ENCODE measurements at places on chromosomes 2 and 18.

DNA sequence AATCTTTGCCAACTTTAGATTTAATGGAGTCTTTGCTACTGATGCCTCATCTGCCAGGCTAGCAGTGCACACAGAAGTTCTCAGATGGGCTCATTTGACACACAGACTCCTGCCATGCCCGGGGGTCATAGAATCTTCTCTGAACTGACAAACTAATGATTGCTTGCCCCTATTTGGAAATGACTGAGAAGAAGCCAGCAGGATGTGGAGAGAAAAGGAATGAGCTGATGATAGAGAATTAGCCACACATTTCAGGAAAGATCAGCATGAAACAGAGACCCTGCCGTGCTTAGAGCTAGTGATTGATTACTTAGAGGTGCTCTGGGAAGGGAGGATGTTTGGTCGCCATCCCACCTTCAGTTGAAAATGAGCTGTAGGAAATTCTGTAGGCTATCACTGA, 178.5 kb downstream of the TPGS2 start:
- DNase-seq, result no peak

GRCh38 chr2:56811401-56811800, 627.6 kb downstream of the CCDC85A start:
- no peak for DNase-seq

DNA sequence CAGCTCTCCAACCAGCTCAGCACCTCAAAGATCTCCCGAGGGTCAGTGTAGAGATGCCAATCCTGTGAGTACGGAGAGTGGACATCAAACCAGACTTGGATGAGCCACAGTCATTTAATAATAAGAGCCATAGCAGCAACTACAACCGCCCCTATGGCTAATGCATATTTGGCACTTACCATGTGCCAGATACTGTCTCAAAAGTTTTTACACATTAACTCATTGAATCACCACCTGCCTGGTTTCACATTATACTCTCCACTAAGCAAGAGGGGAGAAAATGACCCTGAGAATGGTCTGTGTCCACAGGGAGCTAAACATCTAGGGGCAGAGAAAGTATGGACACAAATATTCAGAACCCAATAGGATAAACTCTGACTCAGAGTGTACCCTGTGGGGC, 2.6 kb downstream of the CNPPD1 start:
- no peak for DNase-seq

GRCh38 chr2:239106966-239107365, 259.1 kb downstream of the TWIST2 start:
- no peak for DNase-seq

DNA sequence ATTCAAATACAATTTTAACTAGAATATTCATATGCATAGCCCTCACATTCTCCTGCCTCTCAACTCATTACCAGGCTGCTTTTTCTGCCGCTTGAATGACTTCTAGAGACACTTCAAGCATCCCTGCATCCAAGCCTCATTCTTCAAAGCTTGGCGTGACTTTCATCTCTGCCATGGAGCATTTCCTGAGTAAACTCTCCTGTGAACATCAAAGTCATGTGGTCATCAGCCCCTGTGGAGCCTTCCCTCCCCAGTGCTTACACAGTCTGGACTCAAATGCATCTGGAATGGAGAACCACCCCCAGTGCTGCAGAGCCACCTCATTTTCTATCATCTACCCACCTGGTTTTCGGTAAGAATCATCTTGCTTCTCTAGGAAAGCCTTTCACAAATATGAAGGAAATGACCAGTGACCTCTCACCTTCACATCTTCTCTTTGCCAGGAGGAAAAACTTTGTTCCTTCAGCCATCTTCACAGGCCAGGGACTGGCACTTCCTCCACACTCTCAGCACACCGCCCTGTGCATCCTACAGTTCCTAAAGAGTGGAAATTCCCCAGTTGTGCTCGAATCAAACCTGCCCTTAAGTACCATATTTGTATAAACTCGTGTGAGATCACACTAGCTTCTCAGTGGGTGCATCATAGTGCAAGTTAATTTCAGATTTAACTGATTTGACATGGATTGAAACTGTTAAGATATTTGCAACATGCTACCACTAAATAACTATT, 116.4 kb downstream of the COL6A3 start:
- no peak for DNase-seq

GRCh38 chr2:60512062-60512622, 41.3 kb downstream of the BCL11A start:
- DNase-seq, result no peak

GRCh38 chr2:212030709-212031108, 507.9 kb downstream of the ERBB4 start:
- no peak for DNase-seq

GRCh38 chr18:10563886-10564285, 38.1 kb downstream of the NAPG start:
- no peak for DNase-seq

DNA sequence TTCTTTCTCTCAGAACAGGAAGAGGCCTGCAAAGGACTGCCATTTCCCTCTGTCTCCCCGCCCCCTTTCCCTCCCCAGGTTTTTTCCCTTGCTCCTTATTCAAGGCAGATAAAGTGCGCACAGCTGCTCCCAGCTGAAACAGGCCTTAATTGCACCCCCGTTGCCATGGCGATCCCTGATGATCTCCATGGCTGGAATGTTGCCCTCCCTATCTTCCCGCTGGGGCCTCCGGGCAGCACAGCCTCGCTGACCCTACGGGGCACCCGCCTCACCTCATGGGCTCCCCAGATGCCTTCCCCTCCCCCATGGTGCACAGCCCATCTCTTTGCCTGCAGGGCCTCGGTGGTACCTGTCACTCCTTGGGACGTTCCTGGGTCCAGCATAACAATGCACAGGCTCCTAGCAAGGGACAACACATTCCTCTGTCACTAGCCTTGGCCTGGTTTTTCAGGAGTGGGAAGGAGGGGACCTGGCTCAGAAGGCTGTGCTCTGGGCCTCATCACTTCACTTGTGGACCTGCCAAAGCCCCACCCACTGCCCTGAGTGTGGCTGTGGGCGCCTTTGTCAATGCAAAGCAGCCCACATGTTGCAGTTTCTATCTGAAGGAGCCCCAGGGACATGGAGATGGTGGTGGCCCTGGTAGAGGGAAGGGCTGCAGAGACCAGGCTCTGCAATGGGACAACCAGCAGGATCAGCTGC, 115.0 kb downstream of the CELF4 start:
- no peak for DNase-seq

GRCh38 chr18:46950064-46950656, 32.8 kb downstream of the KATNAL2 start:
- no peak for DNase-seq

DNA sequence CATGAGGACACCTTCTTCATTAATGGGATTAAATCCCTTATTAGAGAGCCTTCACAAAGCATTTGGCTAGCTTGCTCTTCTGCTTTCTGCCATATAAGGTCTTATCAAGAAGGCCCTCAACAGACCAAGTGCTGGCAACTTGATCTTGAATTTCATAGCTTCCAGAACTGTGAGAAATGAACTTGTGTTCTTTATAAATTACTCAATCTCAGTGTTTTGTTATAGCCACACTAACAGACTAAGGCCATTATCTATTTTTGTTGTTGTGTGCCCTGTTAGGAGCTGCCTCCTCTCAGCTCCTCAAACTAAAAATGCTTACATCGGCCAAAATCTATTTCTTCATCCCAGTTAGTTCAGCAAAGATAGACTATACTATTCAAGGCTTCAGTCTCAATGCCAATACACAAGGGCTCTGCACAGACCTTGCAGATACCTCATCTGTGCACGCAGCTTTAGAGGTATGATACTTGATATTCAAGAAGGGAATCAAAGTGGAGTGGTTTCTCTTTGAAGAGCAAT, 182.9 kb downstream of the GPD2 start:
- no peak for DNase-seq

DNA sequence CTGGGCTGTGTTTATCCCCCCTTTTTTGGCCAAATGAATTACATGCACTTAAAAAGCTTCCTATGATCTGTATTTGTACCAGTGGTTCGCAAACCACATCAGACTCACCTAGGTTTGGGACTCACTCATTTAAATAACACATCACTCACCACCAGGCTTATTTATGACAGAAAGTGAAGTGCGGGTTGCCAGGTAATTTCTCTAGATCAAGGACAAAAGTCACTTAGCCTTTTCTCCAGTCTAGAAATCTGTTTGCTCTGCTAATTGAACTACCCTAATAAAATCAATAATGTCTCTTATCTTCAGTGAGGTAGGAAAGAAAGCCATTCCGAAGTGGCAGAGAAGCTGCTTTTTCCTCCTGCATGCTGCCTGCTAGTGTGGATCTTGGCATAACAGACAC, 88.1 kb upstream of the SLC8A1 start:
- no peak for DNase-seq

DNA sequence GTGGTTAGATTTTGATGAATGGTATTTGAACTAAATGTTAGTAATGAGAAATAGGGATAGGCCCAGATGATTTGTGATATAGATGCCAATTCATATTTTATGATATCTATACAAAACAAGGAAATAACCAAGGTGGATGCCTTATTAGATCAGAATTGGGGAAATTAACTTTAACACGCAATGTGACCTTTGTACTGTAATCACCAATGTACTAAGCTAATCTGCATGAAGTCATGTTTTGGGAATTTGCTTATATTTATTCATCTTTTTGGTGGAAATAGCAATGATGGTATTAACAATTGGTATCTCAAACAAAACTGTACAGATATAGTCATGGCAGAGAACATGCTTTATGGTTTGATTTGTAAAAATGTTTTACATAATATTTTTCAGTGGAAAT, 504.7 kb downstream of the PLCL1 start:
- DNase-seq, result no peak

DNA sequence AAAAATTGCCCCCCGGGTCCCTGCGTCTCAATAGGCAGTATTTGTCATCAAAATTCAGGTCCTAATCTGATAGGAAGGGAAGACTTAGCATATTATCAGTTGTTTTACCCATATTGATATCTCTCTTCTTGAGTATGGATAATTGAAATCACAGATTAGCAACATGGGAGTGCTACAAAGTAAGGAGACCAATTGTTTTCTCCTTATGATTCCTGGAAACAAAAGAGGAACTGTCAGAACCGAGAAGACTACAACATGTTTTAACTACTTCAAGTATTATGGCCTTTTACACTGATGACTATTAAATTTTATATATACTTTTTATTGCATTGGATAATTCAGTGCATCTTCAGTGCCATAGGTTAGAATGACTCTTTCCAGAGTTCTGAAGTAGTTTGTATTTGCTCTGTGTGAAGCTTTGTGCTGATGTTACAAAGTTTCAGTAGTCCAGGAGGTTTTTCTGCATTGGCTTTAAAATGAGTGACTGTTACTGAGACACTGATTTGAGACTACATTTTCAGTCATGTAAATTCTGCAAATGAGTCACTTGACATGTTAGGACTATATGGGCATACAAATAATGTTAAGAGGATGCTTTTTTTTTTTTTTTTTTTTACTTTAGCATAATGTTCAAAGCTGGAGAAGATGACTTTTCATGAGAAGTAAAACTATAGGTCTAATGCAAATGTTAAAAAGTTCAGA, 19.7 kb upstream of the TLK1 start:
- no peak for DNase-seq

DNA sequence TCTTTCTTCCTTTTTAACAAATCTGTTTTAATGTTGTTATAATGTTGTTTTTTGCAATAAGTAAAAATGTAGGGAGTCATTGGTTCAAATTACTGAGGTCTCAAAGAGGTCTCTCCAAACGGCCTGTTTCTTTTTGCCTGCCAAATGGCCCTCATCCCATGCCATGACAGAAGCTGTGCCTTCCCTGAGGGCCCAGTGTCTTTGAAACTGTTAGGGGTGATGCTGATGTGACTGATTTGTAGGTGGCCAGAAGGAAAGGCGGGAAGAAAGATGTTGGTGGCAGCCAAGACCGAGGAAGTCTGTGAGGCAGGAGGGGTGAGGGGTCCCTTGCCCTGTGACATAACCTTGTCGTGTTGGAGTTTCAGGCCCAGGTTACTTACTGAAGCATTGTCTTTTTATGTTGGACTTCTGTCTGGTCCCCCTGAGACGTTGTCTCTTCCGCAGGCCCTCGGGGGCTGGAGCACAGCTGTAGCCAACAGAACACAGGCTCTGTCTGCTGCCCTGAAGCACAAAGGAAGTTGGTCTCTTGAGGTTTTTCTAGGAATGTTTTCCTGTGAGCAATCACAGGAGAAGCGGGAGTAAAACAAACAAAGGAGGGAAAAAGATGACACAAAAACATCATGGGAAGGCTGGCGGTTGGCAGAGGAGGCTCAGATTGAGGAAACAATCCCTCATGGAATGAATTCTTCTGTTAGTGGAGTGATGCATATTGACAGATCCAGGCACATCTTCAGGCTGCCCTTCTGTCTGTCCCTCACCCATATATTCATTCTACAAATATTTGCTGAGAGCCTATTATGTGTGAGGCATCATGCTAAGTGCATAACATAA, 4.9 kb upstream of the ST3GAL5 start:
- DNase-seq, result peak; percentile 50

- no peak for DNase-seq
Measured at GRCh38 chr2:220165401-220165800, 538.0 kb downstream of the SLC4A3 start.

DNA sequence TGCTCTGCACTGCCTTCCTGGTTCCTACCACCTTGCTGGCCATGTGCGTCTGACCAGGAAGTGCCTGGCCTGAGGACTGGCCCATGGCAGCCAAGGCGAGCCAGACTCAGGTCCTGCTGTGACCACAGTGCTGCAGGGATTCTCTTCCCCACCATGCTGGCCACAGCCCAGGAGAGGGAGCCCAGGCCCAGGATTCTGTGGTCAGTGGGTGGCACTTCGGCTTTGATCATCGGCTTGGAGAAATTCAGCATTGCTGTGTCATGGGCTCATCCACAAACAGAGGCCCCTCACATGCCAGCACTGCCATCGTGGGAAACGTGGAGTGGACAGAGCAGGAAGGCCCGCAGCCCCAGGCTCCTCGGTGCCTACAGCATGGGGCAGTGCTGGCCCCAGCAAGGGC, 211.6 kb downstream of the SEPTIN10 start:
- no peak for DNase-seq

- no peak for DNase-seq
Measured at GRCh38 chr18:39421276-39421675, 1855.7 kb upstream of the CELF4 start.

- no peak for DNase-seq
Measured at GRCh38 chr2:74206180-74206688, 7.8 kb downstream of the MTHFD2 start.

DNA sequence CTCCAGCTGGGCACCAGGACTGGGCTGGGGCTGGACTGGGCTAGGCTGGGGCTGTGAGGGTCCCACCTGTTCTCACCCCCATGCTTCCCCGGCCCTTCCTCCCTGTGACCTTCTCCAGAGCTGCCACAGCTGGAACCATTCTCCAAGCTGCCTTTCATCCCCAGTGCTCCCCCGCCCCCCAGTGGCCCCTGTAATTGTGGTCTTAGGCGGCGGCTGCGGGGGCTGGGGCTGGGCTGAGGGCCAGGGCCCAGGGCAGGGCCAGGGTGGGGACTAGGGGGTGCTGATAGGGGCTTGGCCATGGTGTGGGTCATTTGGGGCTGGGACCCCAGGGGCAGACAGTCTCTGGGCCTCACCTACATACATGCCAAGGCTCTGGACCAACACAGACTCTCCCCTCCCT, 2.8 kb upstream of the WNT10A start:
- DNase-seq, result no peak

- DNase-seq, result no peak
Measured at GRCh38 chr18:10265560-10266333, 188.7 kb upstream of the APCDD1 start.

All from amniotic stem cell (primary cell).